ENCODE measurements at places on chromosomes 7 and 10.

DNA sequence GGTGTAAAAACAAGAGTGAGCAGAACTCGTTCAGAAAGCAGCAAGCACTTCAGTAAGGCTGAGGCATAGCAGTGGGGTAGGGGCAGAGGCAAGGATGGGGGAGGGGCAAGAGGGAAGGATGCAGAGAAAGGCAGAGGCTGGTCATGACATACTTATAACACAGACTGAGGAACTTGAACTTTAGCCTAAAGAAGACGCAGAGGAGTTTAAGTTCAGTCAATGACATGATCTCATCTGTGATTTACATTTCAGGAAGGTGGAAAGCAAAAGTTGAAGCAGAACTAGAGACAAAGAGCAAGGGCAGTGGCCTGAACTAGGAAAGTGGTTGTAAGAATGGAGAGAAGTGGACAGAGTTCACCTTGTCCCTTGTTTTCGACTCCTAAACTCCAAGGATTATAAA lies 15.8 kb downstream of the MACC1 start:
- DNase-seq = no peak

DNA sequence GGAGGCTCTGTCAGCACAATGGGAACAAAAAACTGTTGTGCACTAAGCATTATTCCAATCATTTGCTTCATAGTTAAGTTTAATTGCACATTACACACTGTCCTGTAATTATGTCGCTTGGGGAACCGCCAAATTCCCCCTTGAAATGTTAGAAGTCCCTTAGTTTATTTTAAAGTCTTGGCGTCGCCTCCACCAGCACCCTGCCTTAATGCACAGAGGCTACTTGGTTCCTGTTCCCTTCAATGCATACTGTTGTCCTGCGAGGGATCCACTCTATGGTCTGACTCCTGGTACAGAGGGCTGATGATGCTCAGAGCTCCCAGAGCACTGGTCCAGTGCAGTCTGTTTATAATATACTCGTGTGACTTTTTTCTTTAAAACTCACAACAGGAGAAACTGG lies 330.7 kb downstream of the ELMO1 start:
- DNase-seq = no peak

DNA sequence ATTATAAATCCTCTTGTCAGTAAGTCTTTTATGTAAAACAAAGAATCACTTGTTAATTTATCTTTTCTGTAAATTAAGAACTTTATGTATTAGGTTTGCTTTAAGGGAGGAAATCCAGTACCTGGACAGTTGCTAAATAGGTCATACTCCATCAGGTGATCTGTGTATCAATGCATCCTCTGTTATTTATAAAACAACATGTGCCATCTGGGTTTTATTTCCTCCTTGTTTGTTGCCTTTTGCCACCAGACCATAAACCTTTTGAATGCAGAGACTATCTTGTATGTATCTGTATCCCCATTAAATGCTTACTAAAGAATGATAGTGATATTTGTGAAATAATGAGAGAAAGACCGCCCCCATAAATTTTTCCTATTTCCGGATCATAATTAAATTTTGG lies 70.0 kb downstream of the SLC35B4 start:
- DNase-seq = no peak

DNA sequence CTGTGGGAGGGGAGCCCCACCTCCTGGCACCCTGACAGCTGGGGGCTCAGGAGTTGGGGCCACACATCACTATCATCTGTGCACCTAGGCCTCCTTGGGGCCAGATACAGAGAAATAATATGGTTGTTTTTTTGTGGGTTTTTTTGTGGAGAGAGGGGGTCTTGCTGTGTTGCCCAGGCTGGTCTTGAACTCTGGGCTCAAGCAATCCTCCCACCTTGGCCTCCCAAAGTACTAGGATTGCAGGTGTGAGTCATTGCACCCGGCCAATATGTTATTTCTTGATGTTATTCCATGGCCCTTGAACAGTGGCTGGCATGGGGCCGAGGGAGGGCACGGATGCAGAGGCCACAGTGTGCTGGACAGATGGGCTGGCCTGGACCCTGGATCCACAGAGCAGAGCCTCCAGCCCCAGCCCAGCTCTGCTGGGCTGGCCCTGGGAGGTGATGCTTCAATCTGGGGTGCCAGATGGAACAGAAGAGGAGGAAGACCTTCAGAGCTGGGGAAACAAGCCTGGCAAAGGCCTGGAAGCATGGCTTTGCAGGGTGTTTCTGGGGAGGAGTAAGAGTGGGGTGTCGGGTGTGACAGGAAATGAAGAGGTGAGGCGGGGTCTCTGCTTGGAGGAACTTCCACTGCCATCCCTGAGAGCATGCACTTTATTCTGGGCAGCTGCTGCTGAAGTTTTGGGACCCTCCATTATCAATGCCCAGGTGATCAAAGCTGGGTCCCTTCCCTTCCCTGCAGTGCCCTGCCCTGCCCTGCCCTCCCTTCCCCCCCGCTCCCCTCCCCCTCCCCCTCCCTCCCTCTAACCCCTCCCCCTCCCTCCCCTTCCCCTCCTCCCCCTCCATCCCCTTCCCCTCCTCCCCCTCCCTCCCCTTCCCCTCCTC lies 3.7 kb upstream of the FZD9 start:
- DNase-seq = no peak

DNA sequence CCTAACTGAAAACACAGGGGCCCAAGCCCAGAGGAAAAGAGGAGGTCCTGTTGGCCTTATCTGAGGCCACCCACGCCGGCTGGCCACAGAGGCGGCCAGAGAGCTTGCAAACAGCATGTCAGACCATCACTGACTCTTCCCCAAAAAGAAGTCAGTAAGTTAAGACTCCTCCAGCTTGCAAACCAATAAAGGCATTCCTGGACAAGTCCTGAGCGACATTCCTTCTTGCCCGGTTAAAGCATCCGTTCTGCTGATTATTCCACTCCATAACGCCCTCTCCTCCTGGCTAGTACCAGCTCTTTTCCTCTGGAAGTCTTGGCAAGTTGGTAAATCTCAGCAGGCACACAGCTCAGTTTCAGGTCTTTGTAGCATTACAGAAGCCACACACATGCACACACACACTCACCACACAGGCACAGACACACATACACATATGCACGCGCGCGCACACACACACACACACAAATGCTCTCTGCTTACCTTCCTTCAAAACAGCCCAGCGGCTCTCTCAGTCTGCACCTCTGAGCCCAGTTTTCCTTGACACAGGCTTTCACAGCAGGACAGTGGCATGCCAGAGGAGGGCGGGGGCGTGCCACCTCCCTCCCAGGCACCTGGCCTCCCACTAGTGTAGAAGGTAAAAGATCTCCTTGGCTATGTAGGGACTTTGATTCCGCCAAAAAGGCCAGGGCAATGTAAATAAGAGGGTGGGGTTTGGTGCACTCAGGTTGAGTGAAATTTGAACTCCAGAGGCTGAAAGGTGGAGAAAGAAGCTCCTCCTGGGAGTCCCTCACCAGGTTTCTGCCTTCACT lies 201.4 kb downstream of the TNS3 start:
- DNase-seq = no peak

GRCh38 chr10:102117391-102118159 lies 2.6 kb downstream of the LDB1 start:
- DNase-seq = peak; percentile 25

GRCh38 chr7:157846271-157846670 lies 509.5 kb downstream of the DNAJB6 start:
- no peak for DNase-seq

GRCh38 chr7:106752367-106752766 lies 91.4 kb upstream of the CCDC71L start:
- no peak for DNase-seq

- DNase-seq = no peak
Observed at GRCh38 chr7:96719164-96719563, 9.5 kb upstream of the SEM1 start.

- no peak for DNase-seq
Observed at GRCh38 chr10:91389636-91390512, 20.3 kb upstream of the HECTD2 start.

- DNase-seq = no peak
Observed at GRCh38 chr7:27203964-27204594, 4.2 kb upstream of the HOXA13 start.

- DNase-seq = no peak
Observed at GRCh38 chr7:16743236-16743635, 10.3 kb upstream of the TSPAN13 start.

GRCh38 chr7:53473371-53473770 lies 437.9 kb downstream of the POM121L12 start:
- no peak for DNase-seq

DNA sequence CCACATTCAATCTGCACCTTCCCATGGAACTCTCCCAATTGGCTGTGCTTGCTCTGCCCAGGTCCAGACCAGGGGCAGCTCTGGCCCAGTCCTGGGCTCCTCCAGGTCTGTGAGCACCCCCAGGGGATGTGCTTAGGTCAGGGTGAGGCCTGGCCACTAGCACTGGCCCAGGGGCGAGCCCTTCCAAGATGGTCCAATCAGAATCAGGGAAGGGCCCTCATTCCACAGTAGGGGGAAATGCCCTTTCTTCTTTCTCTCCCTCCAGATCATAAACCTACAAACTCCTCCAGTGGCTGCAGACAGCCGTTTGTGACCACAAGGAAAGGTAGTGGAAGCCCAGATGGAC lies 157.0 kb downstream of the PRKAG2 start:
- no peak for DNase-seq

DNA sequence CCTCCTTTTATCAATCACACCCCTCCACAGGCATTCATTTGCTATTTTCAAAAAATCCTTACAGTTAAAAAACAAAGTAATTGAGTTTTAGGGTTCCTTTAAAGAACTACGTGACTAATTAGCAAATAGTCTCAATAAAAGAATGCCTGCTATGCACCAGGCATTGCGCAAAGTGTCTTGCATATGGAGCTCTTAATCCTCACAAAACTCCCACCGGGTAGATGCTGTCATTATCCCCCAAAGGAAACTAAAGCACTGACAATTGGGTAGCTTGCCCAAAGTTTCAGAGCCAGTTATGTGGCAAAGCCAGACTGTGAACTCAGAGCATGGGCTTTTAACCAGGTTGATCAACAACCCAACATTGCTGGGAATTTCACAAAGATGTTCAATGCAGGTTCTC lies 305.7 kb downstream of the ELMO1 start:
- DNase-seq = no peak

DNA sequence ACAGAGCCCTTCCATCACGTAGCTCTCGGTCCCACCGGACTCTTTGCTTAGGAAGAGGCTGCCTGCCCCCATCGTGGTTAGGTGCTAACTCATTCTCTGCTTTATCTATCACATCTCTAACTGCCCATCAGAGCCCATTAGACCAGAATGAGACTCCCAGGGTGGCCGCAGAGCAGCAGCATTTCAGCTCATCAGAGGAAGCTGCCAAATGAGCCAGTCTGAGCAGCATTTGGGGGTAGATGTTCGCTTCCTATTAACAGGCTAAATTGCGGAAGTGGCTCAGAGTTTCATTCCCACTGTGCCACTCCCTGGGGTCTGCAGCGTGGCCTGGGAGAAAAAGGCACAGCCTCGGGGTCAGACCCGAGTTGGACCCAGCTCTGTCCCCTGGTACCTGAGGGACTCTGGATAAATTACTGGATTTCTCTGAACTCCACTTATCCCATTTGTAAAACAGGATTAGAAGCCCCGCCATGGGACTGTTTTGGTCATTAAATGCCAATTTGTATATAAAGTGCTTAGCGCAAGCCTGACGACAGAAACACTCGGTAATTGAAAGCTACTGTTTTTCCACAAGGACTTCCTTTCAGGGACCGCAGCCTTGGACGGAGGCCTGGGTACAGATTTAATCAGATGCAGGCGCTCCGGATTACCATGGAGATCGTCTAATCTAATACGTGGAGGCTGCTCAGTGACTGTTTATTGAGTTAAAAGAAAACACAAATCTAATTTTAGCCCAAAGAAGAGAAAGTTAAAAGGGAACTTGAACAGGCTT lies 73.8 kb upstream of the PRLHR start:
- DNase-seq = no peak

GRCh38 chr10:93028883-93029282 lies 31.7 kb upstream of the CYP26C1 start:
- DNase-seq = no peak

DNA sequence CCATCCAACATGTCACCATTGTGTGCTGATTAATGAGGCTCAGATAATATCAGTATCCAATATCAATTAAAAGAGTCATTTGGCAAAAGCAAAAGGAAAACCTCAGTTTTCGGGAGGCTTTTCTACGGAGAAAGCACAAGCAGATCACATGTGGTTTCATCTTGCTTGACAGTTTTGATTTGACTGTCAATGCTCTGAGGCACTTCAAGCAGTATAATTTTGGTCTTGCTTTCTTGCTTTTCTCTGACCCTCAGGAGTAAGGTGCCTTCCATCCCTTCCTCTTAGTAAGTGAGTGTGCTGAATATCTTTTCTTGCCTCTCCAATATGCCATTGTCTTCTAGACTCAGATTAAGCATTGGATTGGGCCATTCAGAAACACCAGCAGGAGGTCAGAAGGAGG lies 115.5 kb upstream of the CALCR start:
- no peak for DNase-seq

DNA sequence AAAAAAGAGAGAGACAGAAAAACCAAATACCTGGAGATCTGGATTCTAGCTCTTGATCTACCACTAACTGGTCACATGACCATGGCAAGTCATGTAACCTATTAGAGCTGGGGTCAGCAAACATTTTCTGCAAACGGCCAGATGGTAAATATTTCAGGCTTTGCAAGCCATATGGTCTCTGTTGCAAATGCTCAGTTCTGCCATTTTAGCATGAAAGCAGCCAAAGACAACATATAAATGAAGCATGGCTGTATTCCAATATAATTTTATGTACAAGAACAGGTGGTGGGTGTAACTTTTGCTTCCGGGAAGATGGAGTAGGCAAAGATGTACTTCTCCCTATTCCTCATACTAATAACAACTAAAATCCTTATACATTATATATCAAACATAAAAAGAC lies 6.7 kb downstream of the FRA10AC1 start:
- DNase-seq = no peak

GRCh38 chr10:97042081-97042480 lies 143.7 kb downstream of the SLIT1 start:
- DNase-seq = no peak

- DNase-seq = no peak
Observed at GRCh38 chr7:151057506-151057988, at the start of gene CDK5. TSS of gene CDK5 (minus strand) at chr7:151057897. CDS start at chr7:151057848, 49 bp downstream.

DNA sequence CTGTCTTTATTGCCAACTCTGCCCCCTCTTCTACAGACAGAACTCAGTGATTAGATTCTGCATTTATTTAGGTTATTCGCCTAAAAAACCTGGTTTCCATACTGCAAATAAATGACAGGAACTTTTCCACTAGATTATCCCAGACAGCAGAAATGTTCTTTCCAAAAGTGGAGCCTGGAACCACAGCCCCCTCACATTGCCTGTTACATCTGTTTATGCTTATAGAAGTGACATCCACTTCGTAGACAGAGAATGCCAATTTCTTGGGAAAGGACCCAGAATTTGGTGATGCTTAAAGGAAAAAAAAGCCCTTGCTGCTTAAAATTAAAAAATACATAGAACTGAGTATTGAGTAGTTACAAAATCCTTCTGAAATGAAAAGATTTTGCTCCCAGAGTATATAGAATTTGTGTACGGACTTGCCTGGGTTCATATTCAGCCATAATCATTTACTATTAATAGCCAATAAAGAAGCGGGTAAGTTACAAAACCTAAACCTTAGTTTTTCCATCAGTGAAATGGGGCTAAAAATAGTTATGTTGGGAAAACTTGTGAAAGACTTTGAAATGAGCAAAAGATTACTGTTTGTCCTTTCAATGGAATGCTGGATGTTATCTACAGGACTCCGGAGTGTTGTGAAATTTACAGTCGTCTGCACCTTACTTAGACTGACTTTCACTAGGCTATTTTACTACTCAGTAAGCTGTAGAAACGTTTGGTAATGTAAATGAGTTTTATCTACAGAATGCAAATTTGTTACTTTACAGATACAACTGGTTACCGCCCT lies 1.1 kb upstream of the PPP1R9A start:
- DNase-seq = no peak

All from stimulated activated CD8-positive, alpha-beta memory T cell treated with anti-CD3 and anti-CD28 coated beads, Interleukin-7, amount 100 ng/mL, for 24 hours (primary cell).